ENCODE measurements at places on chromosomes 3 and 15.

- peaks cover 3% of the 10 kb centered on the region for H3K27me3 ChIP-seq
- H3K27ac ChIP-seq = no peak overlapping the region
- peaks cover 19% of the 10 kb centered on the region for H3K4me1 ChIP-seq
- DNase-seq = no peak
- H3K36me3 ChIP-seq = peaks cover 10% of the 10 kb centered on the region
Observed at GRCh38 chr3:59472541-59472940, 422.7 kb upstream of the CFAP20DC start.

DNA sequence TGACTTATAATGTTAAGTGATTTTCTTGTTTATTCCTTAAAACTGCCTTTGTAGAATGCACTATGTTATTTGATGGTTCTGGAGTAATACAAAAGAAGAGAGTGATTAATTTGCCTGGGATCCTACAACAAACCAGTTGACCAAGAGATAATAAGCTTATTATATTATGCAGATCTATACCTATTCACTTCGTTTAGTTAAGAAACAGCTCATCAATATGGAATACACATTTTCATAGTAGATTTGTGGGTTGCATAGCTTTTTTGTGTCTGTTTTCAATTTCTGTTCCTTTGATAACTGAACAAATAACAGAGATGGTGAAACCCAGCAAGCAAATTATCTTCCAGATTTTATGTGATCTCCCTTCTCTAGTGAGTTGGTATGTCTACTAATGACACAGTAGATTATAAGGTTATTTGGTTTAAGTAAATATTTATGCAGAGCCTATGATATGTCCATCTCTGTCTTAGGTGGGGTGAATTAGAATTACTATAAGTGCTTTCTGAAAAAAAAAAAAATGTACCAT, 443.3 kb upstream of the TPRG1 start:
- peaks cover 25% of the 10 kb centered on the region for H3K4me1 ChIP-seq
- H3K27ac ChIP-seq = peak overlapping the region; percentile 24
- H3K36me3 ChIP-seq = no peaks in the 10 kb centered on the region
- no peaks in the 10 kb centered on the region for H3K27me3 ChIP-seq

GRCh38 chr3:31481697-31482096, 51.0 kb upstream of the STT3B start:
- no peak overlapping the region for H3K4me3 ChIP-seq
- peaks cover 17% of the 10 kb centered on the region for H3K27me3 ChIP-seq
- no peak overlapping the region for H3K27ac ChIP-seq
- DNase-seq = no peak
- H3K4me1 ChIP-seq = peaks cover 4% of the 10 kb centered on the region

DNA sequence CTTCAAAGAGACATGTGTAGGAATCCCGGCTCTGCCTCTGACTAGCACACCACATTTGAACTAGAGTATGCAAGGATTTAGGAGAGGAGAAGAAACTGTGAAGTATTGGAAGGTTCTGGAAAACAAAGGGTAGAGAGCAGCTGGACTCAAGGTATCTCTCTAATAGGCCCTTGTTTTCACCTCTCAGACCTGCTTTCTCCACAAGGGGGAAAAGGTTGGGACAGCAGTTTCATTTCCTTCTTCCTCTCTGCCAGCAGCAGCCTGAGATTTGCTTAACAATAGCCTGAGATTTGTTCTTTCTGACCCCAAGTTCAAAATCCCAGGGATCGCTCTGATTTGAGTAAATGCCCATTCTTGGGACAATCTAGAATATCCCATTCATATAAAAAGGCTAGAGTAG, 430.6 kb upstream of the MCTP2 start:
- no peak for DNase-seq
- no peaks in the 10 kb centered on the region for H3K36me3 ChIP-seq
- H3K4me3 ChIP-seq = no peak overlapping the region
- no peak overlapping the region for H3K27ac ChIP-seq

GRCh38 chr15:89377842-89378295, 43.2 kb upstream of the POLG start:
- H3K27ac ChIP-seq = peak overlapping the region; percentile 49
- H3K27me3 ChIP-seq = peaks cover 22% of the 10 kb centered on the region
- peak overlapping the region; percentile 66 for H3K4me3 ChIP-seq

- H3K27me3 ChIP-seq = no peaks in the 10 kb centered on the region
- H3K4me3 ChIP-seq = no peak overlapping the region
- H3K4me1 ChIP-seq = no peaks in the 10 kb centered on the region
- no peaks in the 10 kb centered on the region for H3K36me3 ChIP-seq
- no peak for DNase-seq
- no peak overlapping the region for H3K27ac ChIP-seq
Observed at GRCh38 chr3:74532446-74532845, 82.0 kb downstream of the CNTN3 start.

DNA sequence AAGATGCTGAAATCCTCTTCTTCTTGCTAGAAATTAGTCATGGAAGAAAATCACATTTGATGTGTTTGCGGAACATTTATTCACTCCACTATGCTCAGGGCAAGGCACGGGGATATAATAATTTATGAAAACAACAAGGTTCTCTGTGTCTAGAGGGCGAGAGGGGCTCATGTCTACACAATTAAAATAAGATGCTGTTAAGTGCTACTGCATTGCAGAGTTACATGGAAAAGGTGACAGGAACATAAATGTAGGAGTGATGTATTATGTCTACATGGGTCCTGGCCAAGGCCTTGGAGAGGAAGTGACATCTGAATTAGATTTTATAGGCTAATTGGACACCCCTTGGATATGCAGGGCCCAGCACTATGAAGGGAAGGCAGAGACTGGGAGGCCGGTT, 96.1 kb downstream of the SV2B start:
- no peaks in the 10 kb centered on the region for H3K4me1 ChIP-seq
- H3K27ac ChIP-seq = no peak overlapping the region
- no peaks in the 10 kb centered on the region for H3K36me3 ChIP-seq
- H3K4me3 ChIP-seq = no peak overlapping the region
- peaks cover 41% of the 10 kb centered on the region for H3K27me3 ChIP-seq

DNA sequence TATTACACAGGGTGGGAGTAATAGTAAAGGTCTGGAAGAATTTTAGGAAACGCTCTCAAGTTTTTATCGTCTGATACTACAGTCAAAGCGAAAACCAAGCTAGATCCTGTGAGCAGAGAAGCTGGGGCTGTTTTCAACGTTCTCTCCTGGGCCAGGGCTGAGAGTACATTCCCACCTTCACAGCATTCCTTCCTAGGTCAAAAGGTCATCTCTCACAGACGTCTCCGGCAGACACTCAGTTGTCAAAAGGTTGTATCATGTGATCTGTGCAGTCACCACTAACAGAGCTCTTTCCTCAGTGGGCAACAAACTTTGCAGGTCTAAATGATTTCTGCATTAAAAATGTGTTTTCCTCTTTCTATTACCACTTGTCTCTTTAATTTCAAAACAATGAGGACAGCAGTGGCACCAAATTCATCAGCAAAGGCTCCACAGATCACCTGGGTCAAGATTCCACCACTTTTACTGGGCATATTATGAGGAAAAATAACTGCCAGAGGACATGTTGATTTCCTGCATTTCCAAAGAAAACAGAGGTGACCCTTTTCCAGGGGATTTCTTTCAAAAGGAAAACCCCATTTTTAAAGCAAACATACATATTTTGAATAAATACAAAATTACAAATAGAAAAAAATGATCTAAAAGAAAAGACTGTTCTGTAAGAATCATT, 41.9 kb downstream of the MEIS2 start:
- H3K4me1 ChIP-seq = no peaks in the 10 kb centered on the region
- H3K36me3 ChIP-seq = no peaks in the 10 kb centered on the region
- H3K27ac ChIP-seq = no peak overlapping the region
- H3K4me3 ChIP-seq = no peak overlapping the region
- DNase-seq = no peak

- peaks cover 6% of the 10 kb centered on the region for H3K36me3 ChIP-seq
- H3K4me3 ChIP-seq = no peak overlapping the region
- no peaks in the 10 kb centered on the region for H3K4me1 ChIP-seq
- H3K27me3 ChIP-seq = no peaks in the 10 kb centered on the region
- no peak overlapping the region for H3K27ac ChIP-seq
Observed at GRCh38 chr3:164332831-164333802, 745.2 kb downstream of the SI start.

- H3K4me3 ChIP-seq = no peak overlapping the region
- H3K36me3 ChIP-seq = peaks cover 14% of the 10 kb centered on the region
- H3K27me3 ChIP-seq = no peaks in the 10 kb centered on the region
- DNase-seq = no peak
- no peak overlapping the region for H3K27ac ChIP-seq
Observed at GRCh38 chr3:50050361-50050760, 38.4 kb upstream of the RBM5 start.

- H3K4me3 ChIP-seq = no peak overlapping the region
- no peaks in the 10 kb centered on the region for H3K27me3 ChIP-seq
- no peak overlapping the region for H3K27ac ChIP-seq
Observed at GRCh38 chr3:141020143-141020830, 30.9 kb upstream of the SPSB4 start.

DNA sequence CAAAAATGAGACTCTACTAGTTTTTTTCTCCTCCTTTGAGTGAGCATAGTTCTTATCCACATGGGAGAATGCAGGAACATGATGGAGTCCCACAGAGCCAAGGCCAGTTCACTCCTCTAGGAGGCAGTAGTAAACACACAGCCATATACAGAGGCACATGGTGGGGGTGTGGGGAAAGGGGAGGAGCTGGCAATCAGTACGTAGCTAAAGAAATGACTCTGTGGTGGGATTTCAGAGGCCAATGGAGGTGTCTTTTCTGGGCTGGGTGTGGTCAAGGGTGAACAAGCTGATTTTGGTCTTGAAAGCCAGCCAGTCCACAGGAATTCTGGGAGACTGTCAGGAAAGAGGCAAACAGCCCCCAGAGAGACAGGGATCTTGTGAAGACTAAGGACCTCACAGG, 6.6 kb upstream of the RAB11A start:
- H3K4me1 ChIP-seq = peaks cover 22% of the 10 kb centered on the region
- no peak overlapping the region for H3K27ac ChIP-seq
- H3K4me3 ChIP-seq = no peak overlapping the region
- H3K27me3 ChIP-seq = no peaks in the 10 kb centered on the region
- DNase-seq = peak; percentile 79
- no peaks in the 10 kb centered on the region for H3K36me3 ChIP-seq

DNA sequence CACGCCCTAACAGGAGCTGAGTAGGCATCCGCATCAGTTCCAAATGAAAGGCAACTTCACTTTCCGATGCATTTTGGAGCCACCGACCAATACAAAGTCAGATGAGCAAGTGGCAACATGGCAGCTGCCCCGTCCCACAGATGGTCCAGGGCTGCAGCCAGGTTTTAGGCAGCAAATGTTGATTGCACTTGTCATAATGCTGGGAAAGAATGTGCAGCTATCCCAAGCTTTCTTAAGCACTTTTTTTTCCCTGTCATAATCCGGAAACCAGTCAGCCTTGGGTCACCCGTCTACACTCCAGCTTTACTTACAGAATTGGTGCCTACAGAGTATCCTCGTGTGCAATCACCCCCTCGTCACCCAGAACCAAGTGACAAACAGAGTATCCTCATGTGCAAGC, 147.7 kb downstream of the CHSY1 start:
- DNase-seq = peak; percentile 41
- no peak overlapping the region for H3K4me3 ChIP-seq
- H3K27me3 ChIP-seq = no peaks in the 10 kb centered on the region
- H3K4me1 ChIP-seq = peaks cover 4% of the 10 kb centered on the region

- H3K27ac ChIP-seq = no peak overlapping the region
- H3K27me3 ChIP-seq = no peaks in the 10 kb centered on the region
- no peak overlapping the region for H3K4me3 ChIP-seq
- DNase-seq = no peak
Observed at GRCh38 chr3:111653766-111654165, 58.6 kb upstream of the ZBED2 start.

DNA sequence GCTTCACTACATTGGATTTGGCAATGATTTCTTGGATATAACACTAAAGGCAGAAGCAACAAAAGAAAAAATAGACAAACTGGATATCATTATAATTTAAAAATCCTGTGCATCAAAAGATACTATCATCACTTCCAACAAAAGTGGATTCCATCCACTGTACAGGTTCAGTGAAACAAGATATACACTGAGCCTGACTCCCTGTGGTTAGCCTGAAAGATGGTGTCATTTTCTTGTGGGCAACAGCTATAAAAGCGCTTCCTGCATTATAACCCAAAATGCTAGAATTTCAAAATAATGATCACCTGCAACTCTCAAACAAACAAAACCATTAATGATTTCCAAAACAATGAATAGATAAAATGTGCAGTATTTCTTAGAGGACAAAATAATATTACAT, 39.6 kb upstream of the TBC1D23 start:
- peaks cover 12% of the 10 kb centered on the region for H3K36me3 ChIP-seq
- no peak overlapping the region for H3K4me3 ChIP-seq
- peaks cover 16% of the 10 kb centered on the region for H3K27me3 ChIP-seq
- H3K4me1 ChIP-seq = peaks cover 8% of the 10 kb centered on the region

- peaks cover 7% of the 10 kb centered on the region for H3K27me3 ChIP-seq
- H3K4me3 ChIP-seq = no peak overlapping the region
- DNase-seq = no peak
- no peaks in the 10 kb centered on the region for H3K4me1 ChIP-seq
- H3K27ac ChIP-seq = no peak overlapping the region
Observed at GRCh38 chr3:170529346-170529745, 56.5 kb downstream of the SLC7A14 start.

DNA sequence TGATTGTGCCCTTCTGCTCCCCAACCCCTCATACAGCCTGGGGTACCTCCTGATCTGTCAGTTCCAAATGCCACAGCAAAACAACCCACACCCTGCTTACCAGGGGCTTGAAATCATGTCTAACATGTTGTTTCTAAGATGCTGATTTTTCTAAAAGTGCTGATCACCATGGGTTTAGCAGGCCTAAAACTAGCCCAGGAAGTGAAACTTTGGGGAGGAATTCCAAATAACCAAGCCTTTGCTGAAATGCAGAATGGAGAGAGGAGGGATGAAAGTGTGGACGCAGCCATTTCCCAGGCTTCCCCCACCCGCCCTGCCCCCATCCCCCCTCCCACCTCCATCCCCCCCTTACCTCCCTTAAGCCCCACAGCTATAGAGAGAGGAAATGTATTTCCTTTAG, 2.0 kb upstream of the HRH1 start:
- H3K4me1 ChIP-seq = no peaks in the 10 kb centered on the region
- no peak overlapping the region for H3K4me3 ChIP-seq
- no peak for DNase-seq
- H3K36me3 ChIP-seq = no peaks in the 10 kb centered on the region

GRCh38 chr3:51929420-51930003, 12.2 kb downstream of the RRP9 start:
- no peaks in the 10 kb centered on the region for H3K36me3 ChIP-seq
- no peaks in the 10 kb centered on the region for H3K4me1 ChIP-seq
- H3K27ac ChIP-seq = no peak overlapping the region
- no peaks in the 10 kb centered on the region for H3K27me3 ChIP-seq

DNA sequence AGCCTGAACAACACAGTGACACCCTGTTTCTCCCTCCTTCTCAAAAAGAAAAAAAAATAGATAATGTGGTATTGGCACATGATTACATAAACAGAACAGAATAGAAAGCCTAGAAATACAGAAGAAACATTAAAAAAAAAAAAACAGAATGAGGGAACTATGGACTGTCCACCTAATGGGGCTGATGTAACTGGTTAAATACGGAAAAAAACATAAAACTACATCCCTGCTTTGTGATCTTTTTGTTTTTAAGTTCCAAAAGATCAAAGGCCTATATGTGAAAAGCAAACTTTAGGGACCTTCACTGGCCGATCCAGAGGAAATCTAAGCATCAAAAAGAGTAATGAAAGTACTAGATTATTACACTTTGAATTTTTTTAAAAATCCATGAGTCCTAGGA, 17.2 kb downstream of the TMEM202 start:
- no peaks in the 10 kb centered on the region for H3K4me1 ChIP-seq
- H3K4me3 ChIP-seq = no peak overlapping the region
- H3K27ac ChIP-seq = no peak overlapping the region
- DNase-seq = no peak
